NCI-H69 (cell line): ENCODE measurements at places on chromosomes 2 and 18.

DNA sequence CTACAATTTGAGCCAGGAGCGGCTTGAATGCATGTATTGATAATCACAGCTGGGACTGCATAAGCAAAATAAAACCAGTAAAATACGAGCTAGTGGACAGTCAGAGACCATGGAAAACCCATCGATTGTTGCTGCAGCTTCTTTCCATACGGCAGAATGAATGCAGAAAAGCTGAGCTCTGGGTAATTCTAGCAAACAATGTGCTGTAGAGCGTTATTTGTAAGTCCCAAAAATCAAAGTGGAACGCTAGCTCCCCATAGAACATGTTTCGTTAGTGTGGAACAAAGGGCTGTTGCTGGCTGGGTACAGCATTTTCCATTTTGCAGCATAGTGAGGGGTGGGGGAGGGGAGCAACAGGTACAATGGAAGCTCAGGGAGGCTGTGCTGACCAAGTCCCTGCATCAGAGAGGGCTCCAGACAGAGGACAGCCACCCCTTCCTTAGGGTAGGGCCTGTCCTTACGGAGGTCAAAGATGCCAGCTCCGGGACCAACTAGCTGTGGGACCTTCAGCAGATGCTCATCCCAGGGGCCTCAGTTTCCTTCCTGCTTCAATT is 74.1 kb downstream of the BOD1L2 start:
- DNase-seq, result peak; percentile 60

DNA sequence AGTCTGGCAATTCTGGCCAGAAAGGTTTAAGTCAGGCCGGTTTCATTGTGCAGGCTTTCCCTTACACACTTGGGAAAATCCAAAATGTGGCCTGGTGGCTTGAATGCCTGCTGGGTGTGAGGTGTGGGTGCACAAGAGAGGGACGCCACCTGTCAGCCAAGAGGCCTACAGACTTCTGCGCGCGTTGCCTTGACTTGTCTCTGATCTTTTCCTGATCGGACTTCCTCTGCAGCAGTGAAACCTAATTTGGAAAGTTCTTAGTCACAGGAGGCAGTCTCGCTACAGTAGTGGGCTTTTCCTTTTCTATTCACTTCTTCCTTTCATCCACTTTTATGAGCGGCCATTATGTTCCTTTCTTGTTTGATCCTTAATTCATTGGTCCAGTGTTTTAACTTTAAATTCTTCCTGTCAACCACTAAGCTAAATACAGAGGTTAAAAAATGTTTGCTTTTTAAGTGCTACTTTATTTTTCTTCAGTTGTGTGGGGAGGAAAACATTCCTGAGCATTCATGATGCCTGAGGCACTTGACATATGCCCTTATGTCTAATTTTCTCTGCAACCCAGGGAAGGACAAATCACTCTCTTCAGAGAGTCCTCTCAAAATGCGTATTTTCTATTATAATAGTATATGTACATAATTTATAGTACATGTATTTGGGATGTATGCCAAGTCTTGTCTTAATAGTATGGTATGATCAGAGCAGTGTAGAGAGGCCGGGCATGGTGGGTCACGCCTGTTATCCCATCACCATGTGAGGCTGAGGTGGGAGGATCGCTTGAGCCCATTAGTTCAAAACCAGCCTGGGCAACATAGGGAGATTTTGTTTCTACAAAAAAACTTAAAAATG is 128.9 kb downstream of the WDSUB1 start:
- peak; percentile 48 for DNase-seq

- no peak for DNase-seq
Measured at GRCh38 chr2:29495068-29495467, 379.9 kb downstream of the CLIP4 start.

DNA sequence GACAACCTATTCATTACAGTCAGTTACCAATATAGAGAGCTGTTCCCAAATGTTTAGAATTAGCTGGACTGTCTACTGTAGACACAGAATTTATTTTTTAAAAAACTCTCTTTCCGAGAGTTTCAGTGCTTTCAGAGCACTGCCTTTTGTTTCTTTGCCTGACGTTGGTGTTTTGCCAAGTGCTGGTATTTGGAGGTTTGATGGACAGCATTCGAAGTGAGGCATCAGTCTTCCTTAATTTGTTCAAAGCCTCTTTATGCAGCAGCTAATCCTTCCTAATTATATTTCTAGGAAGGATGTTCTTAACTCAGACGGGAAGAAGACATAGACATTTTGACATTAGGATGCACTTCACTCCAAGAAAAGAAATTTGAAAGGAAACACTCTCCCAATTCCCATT is 83.2 kb downstream of the LTBP1 start:
- no peak for DNase-seq

GRCh38 chr2:71612581-71613402 is 159.4 kb downstream of the DYSF start:
- no peak for DNase-seq

DNA sequence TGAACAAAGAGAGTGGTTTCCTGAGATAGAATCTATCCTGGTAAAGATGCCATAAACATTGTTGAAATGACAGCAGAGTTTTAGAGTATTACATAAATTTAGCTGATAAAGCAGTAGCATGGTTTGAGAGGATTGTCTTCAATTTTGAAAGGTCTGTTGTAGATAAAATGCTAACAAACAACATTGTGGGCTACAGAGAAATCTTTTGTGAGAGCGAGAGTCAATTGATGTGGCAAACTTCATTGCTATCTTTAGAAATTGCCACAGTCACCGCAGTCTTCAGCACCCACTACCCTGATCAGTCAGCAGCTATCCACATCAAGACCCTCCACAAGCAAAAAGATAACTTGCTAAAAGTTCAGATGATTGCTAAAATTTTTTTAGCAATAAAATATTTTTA is 17.5 kb downstream of the VRK2 start:
- DNase-seq, result no peak

GRCh38 chr18:39862341-39862740 is 2092.7 kb upstream of the PIK3C3 start:
- no peak for DNase-seq

- DNase-seq, result no peak
Measured at GRCh38 chr2:177952151-177952550, 120.4 kb downstream of the PDE11A start.

GRCh38 chr2:155815851-155816250 is 516.7 kb downstream of the NR4A2 start:
- DNase-seq, result peak; percentile 42

DNA sequence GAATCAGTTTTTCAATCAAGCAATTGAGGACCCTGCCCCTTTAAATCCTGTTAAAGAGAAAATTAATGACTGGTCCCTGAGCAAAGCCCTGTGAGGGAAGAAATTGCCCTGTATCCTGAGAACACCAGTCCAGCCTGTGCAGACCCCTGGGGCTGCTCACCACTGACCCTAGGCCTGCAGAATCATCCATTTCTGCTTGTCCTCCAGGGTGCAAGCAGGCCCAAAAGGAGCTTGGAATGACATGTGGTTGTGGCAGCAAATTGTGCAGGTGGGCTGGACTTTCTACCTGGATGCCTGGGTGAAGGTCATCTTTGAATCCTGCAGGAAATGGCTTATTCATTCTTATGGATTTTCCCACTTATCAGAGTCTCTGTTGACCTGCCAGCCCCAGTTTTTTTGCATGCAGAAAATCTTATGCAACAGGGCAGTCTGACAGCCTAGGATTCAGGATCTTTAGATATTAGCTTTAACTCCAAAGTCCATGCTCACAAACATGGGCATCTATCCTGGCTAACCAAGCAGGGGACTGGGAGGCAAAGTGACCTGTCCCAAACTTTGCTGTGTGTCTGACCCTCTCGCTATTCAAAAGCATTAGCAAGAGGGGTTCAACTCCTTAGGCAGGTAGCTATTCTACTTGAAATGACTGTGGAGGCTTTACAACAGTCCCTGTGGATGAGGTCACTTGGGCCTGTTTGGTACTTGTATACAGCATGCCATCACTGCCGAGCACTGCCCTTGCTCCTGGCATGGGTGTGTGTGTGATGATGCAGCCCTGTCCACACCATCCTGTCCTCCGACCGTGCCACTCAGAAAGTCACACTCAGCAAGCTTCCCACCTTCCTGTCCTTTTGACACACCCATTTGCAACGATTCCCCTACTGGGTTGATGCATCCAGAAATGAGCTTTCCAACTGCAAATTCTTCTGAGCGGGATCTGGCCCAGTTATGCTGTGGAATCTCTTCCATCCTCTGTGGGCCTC is 85.3 kb downstream of the CAPN13 start:
- DNase-seq, result no peak

- peak; percentile 0 for DNase-seq
Measured at GRCh38 chr2:226002438-226002837, 602.9 kb downstream of the NYAP2 start.

DNA sequence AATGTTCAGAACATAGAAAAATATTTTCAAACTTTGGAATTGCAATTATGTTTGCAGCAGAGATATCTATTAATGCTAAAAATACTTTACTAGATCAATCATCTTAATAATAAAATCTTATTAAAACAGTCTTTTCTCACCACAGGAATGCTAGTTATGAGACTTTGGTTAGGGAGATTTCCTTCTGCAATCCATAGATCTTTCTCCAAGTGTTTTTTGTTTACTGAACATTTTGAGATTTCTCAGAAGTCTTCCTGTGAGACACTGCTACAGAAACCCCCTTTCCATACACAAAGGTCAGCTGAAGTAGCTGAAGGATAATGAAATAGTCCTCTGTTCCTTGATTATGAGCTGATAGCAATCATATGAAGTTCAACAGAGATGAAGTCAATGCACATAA is 59.4 kb upstream of the RAPH1 start:
- DNase-seq, result no peak

DNA sequence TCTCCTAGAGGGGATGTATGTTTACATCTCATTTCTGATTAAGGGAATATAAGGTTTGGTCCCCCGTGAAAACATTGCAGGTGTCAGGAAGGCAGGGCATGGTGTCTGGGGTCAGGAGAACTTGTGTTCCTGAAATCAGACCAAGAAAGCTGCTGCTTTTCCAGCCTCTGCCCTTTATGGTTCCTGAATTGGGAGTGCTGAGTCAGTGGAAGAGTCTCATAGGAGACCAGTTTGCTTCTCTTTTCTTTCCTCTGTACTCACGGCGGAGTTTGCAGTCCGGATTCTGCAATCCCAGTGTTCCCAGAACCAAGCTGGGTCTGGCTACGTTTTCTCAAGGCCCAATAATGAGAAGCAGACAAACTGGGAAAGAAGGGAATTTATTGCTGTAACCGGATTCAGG is 5.1 kb upstream of the MARCO start:
- DNase-seq, result no peak

- DNase-seq, result no peak
Measured at GRCh38 chr2:9967053-9967775, 15.7 kb downstream of the GRHL1 start.

GRCh38 chr2:236078297-236079255 is 89.6 kb downstream of the GBX2 start:
- peak; percentile 61 for DNase-seq

DNA sequence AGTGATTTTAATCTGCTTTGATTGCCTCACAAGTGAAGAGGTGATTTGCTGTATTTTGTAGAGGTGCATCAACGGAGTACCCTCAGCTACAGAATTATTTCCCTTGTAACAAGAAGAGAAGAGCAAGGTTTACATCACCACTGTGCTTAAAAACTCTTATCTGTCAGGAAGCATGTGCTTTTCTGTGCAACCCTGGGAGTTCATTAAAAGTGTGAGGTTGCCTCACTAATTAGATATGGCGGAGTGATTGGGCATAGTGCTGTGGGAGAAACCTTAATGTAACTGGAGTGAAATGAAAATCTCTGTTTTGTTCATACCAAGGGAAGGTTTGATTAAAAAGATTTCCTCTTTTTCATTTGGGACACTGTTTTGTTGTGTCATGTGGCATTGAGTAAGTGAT is 544.7 kb downstream of the PARD3B start:
- DNase-seq, result no peak

DNA sequence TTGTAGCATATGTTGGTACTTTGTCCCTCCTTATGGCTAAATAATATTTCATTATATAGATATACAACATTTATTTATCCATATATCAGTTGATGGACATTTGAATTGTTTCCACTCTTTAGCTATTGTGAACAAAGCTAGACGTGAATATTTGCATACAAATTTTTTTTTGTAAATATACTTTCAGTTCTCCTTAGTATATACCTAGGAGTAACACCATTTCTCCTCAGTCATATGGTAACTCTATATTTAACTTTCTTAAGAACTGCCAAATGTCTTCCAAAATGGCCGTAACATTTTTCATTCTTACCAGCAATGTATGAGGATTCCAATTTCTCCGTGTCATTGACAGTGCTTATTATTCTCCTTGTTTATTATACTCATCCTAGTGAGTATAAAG is 74.5 kb downstream of the TMEM185B start:
- no peak for DNase-seq

DNA sequence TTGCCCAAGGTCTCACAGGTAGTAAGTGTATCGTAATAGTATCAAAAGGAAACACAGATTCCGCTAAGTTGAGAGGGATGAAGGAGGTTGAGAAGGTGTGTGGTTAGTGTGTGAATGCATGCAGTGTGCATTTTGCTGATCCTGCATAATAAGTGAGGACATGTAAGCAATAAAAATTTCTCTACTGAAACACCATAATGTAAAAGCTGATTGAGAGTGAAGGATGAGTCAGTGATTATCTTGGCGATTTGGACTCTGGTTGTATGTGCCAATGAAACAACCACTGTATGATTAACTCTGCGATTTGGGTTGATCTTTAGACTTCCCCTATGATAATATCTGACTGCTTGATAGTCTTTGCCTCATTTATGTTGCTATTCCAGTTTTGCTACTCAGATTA is 16.7 kb upstream of the ADGRF3 start:
- DNase-seq, result no peak

GRCh38 chr2:217988840-217989204 is 14.0 kb downstream of the TNS1 start:
- DNase-seq, result no peak

DNA sequence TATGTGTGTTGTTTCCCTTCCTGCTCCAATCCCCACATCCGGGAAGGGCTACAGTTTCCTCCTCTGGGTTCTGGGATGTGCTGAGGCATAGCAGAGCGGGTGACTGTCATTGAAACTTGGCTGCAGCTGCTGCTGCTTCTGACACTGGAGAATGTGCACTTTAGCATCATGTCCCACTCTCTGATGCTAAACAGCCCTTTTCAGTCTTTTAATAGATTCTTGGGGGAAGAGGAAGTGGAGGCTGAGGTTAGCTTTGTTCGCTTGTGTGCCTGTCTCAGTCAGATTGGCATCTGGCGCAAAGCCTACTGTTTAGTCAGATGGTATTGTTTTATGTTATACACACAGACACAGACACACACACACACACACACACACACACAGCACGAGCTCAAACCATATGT is 136.5 kb upstream of the RND3 start:
- peak; percentile 21 for DNase-seq

- no peak for DNase-seq
Measured at GRCh38 chr2:238420442-238420841, 6.3 kb upstream of the ASB1 start.

- DNase-seq, result no peak
Measured at GRCh38 chr2:178238154-178238521, 43.8 kb downstream of the OSBPL6 start.
